NT2/D1 (cell line): ENCODE measurements at places on chromosomes 2 and 18.

GRCh38 chr18:76420898-76421684, 74.0 kb downstream of the ZNF516 start:
- DNase-seq, result no peak

- DNase-seq, result no peak
Measured at GRCh38 chr2:24721470-24721869, 71.7 kb downstream of the PTRHD1 start.

DNA sequence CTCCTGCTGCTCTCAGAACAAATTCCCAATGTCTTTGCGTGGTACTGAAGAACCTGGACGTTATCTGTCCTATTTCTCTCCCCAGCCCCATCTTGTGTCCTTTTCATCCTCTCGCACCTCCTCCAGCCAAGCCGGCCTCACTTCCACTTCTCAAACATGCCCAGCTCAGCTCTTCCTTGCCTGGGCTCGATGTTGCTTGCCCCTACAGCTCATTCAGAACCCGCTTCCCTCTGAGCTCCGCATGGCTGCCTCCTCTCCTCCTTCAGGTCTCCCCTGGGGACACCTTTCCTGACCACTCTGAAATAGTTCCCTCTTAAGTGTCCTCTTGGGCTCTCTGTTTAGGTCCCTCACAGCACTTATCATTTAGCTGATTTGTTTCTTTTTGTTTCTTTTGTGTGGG, 6.7 kb upstream of the SMARCAL1 start:
- no peak for DNase-seq

- DNase-seq, result no peak
Measured at GRCh38 chr18:13233787-13234783, 15.5 kb downstream of the LDLRAD4 start.

DNA sequence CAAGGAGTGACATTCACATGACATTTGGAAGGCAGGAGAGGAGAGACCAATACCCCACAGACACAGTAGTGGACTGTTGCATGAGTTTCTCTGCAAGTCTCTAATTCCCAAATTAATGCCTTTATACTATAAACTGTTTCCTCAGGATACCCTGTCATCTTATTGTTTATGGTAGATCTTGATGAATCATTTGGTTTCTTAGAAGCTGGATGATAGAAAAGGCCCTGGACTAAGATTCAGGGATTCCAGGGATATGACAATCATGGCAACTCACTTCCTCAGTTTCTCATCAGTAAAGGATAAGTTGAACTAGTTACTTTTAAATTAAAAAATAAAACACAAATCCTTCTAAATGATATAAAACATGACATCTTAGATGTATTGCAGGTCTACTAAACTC, 292.5 kb downstream of the TDRD15 start:
- no peak for DNase-seq

DNA sequence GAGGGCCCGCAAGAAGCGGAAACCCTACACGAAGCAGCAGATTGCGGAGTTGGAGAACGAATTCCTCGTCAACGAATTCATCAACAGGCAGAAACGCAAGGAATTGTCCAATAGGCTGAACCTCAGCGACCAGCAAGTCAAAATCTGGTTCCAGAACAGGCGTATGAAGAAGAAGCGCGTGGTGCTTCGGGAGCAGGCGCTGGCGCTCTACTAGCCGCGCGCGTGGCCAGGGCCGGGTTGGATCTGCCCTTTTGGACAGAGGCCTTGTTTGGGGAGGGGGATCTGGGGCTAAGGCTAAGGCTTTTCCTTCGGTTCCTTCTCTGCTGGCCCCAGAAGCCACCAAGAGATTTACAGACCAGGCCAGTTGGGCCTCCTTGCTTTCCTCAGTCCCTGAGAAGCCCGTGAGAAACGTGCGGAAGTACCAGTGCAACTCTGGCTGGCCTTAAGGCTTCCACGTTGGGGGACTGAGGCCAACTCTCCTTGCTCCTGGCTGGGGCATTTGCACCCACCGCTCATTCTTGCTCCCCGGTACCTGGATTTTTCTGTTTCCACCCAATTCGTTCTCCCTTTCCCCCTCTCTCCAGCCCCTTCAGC, 1.0 kb downstream of the HOXD12 start:
- DNase-seq, result no peak

DNA sequence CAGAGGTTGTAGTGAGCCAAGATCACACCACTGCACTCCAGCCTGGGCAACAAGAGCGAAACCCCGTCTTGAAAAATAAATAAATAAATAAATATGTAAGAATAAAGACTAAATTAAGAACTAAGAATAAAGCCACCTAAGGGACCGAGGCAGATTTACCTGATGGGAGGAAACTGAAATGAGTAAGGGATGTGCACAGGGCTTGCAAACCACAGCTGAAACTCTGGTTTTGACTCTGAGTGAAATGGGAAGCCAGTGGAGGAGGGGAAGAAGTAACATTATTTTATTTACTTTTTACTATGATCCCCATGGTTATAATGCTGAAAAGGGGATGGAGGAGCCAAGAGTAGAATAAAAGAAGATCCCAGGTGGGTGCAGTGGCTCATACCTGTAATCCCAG, 107.3 kb downstream of the CABYR start:
- no peak for DNase-seq

DNA sequence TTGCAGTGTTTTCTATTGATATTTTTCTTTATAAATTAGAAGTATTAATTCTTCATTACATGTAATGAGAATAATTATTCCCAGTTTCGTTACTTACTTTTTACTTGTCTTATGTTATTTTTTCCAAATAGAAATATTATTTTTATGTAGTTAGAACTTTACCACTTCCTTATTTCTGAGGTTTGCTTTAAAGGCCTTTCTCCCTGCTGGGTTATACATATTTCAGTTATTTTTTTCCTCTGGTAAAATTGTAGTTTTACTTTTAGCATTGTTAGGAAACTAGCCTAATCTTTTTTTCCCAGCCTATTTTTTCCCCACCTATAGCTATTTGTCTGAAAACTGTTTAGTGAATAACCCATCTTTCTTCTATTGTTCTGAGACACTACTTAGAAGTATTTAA, 17.1 kb downstream of the RNF144A start:
- no peak for DNase-seq

DNA sequence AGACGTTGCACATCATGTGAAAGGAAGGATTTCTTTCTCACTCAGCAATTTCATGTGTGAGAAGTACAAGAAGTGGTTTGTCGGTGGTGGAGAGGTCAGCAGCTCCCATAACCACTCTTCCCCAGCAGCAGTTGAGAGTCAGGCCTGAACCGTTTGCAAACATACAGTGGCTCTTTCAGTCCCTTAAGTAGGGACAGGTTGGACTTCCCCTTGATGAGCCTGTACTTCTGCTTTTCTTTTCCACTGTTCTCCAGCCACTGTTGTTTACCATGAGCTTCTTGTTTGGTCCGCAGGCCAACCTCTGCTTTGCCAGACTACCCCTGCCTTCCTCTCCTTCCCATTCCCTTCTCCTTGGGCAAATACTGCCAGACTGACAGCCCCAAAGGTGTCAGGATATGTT, 391.3 kb upstream of the CELF4 start:
- no peak for DNase-seq

DNA sequence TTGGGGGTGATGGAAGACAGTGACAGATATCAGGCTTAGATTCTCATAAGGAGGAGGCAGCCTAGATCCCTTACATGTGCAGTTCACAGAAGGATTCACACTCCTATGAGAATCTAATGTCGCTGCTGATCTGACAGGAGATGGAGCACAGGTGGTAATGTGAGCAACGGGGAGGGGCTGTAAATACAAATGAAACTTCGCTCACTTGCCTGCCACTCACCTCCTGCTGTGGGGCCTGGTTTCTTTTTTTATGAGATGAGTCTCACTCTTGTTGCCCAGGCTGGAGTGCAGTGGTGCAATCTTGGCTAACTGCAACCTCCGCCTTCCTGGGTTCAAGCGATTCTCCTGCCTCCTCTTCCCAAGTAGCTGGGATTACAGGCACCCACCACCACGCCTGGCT, 258.6 kb downstream of the EN1 start:
- DNase-seq, result no peak

DNA sequence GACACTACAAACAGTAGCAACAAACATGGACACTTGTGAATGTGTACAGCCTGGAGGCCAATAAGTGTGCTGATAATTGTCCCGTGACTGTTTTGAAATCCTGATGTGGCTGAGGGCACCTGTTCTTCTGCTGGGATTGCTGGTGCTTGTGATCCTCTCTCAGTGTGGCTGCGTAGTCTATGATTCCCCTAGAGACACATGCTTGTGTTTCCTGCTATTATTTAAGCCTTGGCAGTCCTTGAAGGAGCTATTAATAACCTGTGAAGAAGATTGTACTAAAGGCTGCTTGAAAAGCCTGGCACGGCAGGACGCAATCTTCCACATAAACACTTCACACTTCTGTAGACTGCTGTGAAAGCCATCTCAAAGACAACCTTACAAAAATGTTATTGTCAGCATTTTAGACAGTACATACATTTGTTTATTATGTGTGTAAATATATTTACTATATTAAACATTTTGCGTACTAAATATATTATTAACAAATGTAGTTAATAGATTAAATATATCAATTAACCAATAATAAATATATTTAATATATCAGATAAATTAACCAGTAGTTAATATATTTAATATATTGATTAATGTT, 71.4 kb downstream of the GALR1 start:
- DNase-seq, result no peak

DNA sequence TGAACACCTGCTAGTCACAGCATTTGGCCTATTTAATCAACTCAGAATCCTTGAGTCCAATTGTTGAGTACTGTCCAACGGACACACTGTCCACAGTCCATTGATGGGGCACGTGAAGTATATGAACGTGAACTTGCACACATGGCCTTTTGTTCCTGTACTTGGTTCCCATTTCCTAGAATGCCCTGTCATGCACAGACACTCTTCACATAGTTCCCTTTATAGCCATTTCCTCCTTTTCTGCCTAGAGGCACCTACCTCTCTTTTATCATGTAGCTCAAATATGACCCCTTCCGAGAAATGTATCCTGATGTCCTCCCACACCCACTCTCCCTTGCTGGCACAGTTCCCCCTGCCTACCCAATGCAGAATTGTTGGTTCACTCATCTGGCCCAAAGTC, 8.7 kb upstream of the CRYGA start:
- no peak for DNase-seq

GRCh38 chr2:18546567-18546966, 13.9 kb downstream of the RDH14 start:
- no peak for DNase-seq

GRCh38 chr18:79863161-79864005, 65.6 kb downstream of the KCNG2 start:
- DNase-seq, result no peak
